ENCODE measurements at places on chromosomes 5 and 9.

DNA sequence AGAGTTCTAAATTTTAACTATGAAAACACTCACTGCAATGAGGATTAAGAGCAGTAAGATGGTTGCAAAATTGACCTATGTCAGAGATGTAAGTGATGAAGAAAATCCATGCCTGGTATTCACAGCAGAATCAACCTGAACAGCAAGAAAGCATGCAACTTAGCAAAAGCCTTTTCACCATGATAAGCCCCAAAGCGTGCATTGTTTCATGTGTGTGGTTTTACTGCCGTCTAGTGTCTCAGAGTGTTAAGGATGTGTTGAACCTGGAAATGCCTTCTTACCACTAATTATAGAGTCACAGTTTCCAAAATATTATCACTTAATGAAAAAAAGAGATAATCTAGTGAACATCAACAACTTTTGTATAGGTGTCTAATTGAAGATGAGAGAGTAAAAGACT, 415.2 kb upstream of the TRPC7 start:
- no peak for DNase-seq

GRCh38 chr5:34410411-34411139, 245.6 kb upstream of the RAI14 start:
- DNase-seq, result no peak

GRCh38 chr5:178355671-178356070, 123.1 kb upstream of the PHYKPL start:
- DNase-seq, result no peak

DNA sequence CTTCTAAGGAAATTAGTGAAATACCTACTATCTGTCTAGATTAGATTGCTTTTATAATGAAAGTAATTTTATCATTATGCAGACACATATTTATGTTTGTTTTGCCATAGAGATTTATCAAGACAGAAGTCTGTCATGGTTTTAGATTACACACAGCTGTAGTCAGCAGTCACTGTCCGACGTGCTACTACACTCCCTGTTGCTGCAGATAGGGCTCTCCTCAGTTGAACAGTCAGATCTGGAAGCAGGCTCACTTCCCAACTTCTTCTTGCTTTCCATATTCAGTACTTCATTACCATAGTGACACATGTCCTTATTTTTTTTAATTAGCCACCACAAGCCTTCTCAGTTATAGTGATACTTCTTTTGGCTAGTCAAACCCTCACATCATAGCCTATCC, 329.9 kb upstream of the ITGA1 start:
- DNase-seq, result no peak

- DNase-seq, result no peak
These were observed 54.5 kb downstream of the OXCT1 start for GRCh38 chr5:41815663-41816229.

DNA sequence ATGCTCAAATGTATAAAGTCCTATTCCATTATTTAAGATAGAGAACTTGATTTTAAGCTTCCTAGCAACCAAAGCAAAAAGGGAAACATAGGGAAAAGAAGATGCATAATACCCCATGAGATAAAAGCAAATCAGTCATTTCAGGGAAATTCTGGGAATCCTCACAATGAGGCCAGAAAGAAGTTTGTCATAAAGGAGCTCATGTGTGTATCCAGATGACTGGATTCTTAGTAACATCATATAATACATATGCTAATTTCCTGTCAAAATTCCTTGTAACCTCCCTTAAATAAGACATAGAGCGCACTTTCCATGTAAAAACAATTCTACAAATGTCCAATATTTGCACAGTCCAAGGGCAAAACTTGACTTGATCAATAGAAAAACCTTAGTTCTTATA, 411.0 kb upstream of the WWC1 start:
- no peak for DNase-seq

DNA sequence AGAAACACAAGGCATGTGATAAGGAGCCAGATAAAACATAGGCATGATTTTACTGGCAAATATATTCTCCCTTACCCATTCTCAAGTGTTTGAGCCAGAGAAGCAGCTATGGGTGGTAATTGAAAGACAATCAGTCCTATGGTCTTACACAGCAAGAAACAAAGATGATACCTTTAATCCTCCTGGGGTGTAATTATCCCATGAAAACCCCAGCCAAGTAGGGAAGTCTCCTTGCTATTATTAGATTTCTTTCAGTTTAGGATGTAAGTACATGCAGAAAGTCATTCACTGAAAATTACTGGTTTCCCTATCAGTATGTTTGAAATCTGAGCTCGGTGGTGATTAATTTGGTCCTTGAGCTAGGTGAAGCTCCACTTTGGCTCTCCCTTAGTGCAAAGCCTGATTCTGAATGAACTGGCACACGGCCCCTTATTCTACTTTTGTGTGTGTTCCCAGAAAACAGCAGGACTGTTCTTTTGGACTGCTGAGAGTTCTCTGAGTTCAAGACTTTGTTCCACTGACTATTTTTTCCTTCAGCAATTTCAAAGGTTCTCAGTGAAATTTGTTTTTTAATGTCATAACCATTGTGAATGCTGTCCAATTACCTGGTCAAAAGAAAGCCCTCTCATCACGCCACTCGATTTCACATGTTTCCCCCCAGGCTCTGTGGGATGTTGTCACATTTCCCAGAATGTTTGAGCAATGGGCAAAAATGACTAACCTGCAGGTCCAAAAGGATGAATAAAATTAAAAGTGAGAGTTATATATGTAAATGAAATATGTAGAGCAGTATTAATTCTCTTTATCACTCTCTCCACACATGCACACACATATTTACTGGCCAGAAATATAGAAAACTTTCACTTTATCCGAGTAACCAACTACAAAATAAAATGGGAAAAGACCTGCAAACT, 343.0 kb downstream of the RAB3C start:
- no peak for DNase-seq

- DNase-seq, result no peak
These were observed 62.8 kb upstream of the ZFAND5 start for GRCh38 chr9:72427801-72428200.

DNA sequence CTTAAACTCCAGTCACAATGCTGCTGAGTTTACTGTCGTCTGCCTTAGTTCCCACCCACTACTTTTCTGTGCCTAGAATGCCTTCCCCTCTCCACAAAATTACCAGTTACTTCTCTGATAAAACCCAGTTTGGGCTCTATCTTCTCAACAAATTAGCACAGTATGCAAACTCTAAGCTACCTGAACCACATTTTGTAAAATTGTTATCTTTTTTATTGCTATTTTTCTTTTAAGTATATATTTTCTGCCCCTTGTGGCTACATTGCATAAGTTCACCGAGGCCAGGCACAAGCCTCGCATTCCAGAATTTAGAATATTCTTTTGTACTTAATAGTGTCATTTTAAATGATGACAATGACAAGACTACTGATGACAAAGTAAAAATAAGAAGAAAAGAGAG, 60.0 kb downstream of the POU5F2 start:
- DNase-seq, result no peak

DNA sequence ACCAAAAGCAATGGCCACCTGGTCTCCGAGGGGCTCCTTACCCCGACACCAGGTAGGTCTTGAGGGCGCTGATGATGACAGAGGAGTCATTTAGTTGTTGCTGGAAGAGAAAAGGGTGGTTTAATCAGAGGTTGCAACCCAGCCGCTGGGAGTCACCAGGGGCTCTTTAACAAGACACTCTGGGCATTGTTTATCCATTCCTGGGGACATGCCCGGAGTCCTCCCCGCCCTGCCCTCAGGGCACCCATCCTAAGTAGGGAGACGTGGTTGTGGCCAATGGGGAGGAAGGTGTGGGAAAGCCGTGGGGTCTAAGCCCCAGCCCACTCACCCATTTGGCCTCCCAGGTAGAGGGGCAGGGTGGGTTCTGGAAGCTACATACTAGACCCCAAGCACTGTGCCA, 3.1 kb downstream of the PTGES2 start:
- no peak for DNase-seq

DNA sequence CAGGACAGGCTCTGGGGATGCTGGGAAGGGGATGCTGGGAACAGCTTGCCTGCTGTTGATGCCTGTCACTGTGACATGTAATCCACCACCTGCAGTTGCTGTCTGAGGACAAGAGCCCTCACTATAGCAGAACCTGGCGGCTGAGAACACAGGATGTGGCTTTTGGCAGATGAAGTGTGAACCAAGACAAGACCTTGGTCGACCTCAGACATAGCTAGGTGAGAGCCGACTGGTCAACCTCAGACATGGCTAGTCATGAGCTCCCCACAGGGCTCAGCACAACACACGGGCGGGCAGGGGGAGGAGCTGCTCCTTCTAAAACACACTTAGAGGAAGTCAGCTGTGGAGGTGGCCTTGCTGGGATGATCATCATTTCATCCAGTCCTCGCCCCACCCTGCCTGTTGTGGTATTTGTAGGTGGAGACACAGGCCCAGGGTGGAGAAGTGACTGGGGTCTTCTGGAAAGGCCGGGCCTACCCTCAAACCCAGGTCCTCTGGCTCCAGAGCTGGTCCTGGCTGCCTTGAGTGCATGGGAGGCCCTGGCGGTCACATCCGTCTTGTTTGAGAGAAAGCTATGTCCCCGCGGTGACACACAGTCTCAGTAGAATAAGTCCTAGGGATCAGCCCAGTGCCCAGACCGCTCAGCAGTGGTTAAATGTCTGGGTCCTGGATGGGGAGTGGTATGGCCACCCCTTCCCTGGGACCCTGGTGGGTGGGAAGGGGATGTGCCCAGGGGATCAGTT, 6.1 kb downstream of the SUSD3 start:
- DNase-seq, result no peak

- DNase-seq, result peak; percentile 17
These were observed 74.9 kb downstream of the GTF3C4 start for GRCh38 chr9:132744881-132745755.

GRCh38 chr5:135219868-135220267, 179.2 kb downstream of the MACROH2A1 start:
- no peak for DNase-seq

- DNase-seq, result no peak
These were observed 177.6 kb upstream of the IER5L start for GRCh38 chr9:129355631-129356030.

DNA sequence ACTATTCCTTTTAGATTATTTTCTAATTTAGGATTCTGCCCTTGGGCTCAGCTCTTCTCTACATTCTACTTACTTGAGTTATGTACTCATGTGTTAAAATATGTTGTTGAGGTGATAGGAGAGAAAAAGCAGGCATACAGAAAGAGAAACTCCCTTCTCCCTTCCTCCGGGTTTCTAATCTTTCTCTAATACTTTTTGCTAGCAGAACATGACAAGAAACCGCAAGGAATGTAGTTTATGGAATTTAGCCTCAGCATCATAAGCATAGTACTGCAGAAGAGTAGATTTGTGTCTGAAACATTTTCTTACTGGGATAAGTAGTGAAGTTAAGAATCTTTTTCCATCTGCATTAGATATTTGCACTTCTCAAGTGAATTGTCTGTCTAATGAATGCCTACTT, 139.5 kb upstream of the CYLC2 start:
- no peak for DNase-seq

- no peak for DNase-seq
These were observed 4.2 kb downstream of the TXNDC15 start for GRCh38 chr5:134878403-134878802.

DNA sequence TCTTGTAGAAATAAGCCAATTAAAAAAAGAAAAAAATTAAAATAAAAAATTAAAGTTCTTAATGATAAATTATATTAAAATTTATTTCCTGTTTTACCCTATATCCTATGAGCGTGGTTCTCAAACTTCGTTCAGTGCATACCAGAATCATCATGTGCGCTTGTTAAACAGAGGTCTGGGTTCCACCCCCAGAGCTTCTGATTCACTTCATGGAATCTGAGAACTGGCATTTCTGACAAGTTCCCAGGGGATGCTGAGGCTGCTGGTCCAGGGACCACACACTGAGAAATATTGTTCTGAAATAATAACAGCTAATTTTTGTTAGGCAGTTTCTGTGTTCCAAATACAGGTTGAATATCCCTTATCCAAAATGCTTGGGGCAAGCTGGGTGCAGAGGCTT, 79.3 kb downstream of the TMC1 start:
- no peak for DNase-seq

- no peak for DNase-seq
These were observed 3.3 kb upstream of the MEF2C start for GRCh38 chr5:88886252-88886651.

DNA sequence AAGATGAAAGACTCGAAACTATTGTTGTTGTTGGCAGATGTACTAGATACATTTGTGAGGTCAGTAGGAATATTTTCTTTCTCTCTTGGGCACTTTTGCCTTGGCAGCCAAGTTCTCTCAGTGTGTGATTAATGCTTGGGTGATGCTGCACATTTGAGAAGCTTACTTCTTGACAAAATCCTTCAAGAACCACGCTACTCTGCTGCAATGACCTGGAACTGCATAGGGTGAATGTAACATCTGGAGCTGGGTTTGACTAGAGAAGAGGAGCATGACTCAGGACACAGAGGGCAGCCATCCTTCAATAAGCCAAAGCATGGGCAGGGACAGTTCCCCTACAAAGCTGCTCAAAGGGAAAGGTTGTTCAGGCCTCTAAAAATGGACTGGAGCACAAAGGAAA, 75.5 kb upstream of the PUM3 start:
- no peak for DNase-seq

- no peak for DNase-seq
These were observed 245.1 kb downstream of the DOCK8 start for GRCh38 chr9:459491-460444.

DNA sequence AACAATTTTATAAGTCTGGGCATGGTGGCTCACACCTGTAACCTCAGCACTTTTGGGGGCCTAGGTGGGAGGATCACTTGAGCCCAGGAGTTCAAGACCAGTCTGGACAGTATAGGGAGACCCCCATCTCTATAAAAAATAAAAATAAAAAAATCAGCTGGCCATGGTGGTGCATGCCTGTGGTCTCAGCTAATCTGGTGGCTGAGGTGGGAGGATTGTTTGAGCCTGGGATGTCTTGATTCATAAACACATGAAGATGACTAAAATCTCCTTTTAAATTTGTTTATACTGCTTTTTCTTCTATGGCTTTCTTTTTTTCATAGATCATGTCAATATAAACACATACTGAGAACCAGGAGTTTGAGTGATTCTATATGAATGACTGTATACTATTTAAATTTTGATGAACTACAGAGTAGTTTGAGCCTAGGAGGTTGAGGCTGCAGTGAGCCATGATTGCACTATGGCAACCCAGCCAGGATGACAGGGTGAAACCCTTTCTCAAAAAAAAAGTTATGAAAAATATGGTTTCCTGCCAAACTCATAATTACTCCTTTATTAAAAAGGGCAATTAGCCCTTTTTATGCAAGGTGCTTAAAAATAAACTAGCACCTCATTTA, 14.2 kb downstream of the RIC1 start:
- no peak for DNase-seq

DNA sequence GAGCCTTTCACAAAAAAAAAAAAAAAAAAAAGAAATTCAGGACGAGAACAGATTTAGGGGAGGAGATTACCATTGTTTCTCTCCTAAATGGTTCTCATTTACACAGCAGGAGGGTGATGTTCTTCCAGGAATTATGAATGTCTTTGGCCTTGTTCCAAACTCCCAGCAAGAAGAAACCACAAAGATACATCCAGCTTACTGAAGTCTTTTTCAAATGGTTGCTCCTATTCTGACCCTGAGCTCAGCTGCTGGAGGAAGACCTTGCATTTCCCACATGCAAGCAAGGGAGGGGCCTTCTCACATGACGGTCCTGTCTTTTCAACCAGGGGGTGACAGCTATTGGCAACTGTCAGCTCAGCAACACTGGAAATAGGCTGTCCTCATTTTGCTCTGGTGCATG, 203.0 kb upstream of the VLDLR start:
- no peak for DNase-seq

GRCh38 chr9:110846215-110846614, 177.6 kb downstream of the MUSK start:
- DNase-seq, result no peak

GRCh38 chr5:79136618-79137017, 25.0 kb downstream of the BHMT start:
- no peak for DNase-seq
